ENCODE measurements at places on chromosomes 2 and 18. TPM values are rescaled to one million over a fixed set of nuclear protein-coding genes. Genes with fewer than 3 reads are reported as not detected.

ALPI gene
- not detected for total RNA-seq

NEDD4L gene
- total RNA-seq: 3.6 TPM

PRLH gene
- total RNA-seq: not detected

MC4R gene
- not detected for total RNA-seq

DNA sequence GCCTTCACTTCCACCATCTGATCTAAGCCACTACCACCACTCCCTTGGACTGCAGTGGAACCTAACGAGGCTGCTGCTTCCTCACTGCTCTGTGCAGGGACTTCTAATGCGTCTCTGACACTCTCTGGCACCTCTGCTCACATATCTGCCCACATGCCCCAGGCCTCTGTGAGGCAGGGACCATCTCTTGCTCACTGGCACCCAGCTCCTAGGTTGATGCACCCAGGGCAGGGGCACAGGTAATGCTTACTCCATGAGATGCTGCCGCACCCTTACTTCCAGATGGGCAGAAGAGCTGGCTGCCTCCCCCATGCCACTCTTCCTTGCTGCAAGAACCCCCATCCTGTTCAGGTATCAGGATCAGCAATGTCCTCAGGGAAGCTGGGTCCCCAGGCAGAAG is 294.0 kb upstream of the HS6ST1 start:
- no peak for DNase-seq

GRCh38 chr2:215171796-215172195 is 33.4 kb upstream of the ABCA12 start:
- DNase-seq: no peak

DNA sequence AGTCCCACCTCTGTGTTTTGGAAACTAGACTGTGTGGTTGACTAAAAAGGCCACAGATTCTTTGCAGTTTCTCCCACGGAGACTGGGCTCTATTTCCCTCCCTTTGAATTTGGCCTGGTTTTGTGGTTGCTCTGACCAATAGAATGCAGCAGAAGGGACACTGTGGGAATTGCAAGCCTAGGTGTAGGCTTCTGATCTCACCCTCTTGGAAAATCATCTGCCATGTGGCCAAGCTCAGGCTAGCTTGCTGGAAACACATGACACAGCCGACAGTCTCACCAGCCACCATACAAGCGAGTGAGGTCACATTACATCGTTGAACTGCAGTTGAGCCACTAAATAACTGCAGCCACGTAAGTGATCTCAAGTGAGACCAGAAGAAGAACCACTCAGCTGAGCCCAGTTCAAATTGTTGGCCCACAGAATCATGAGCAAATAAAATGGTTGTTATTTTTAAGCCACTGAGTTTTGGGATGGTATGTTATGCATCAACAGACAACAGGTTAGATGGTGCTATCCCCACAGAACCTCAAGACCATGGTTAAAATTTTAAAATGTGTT is 319.1 kb upstream of the MEX3C start:
- DNase-seq: no peak

DNA sequence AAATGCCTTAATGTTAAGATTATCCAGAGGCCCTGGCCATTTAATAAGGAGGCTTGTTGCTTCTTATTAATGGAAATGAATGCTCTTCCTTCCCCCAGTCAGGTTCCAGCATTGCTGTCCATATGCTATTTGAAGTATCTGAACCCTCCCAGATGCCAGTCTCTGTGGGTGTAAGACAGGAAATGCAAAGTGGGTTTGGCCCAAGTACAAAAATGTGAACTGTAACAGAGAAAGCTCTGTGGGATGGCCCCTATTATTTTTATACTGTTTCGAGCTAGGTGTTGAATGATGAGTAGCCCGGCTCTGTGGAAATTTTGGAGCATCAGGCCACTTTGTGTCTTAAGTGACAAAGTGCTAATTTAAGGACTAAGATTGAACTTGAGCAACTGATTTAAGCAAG is 141.0 kb downstream of the UXS1 start:
- no peak for DNase-seq

DNA sequence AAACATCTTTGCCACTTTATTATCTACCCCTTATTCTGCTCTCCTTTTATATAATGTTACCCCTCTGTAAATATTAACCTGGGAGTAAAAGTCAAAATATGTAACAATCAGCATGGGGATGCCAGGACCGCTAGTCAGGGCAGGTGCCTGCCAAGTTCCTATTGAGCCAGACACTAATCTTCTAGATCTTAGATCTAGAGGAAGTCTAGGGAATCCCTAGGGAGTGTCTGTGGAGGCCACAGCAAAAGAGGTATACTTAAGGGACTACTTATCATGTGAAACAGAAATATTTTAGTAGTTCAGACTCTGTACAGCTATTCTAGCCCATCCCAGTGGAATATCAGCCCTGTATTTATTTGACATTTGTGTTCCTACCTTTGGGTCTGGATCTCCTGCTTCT is 600.8 kb upstream of the CDH2 start:
- no peak for DNase-seq

GRCh38 chr18:36288689-36289088 is 8.8 kb upstream of the FHOD3 start:
- DNase-seq: no peak

GRCh38 chr2:65061910-65062339 is 5.7 kb downstream of the CEP68 start:
- no peak for DNase-seq

GRCh38 chr18:76428396-76429261 is 66.4 kb downstream of the ZNF516 start:
- no peak for DNase-seq

DNA sequence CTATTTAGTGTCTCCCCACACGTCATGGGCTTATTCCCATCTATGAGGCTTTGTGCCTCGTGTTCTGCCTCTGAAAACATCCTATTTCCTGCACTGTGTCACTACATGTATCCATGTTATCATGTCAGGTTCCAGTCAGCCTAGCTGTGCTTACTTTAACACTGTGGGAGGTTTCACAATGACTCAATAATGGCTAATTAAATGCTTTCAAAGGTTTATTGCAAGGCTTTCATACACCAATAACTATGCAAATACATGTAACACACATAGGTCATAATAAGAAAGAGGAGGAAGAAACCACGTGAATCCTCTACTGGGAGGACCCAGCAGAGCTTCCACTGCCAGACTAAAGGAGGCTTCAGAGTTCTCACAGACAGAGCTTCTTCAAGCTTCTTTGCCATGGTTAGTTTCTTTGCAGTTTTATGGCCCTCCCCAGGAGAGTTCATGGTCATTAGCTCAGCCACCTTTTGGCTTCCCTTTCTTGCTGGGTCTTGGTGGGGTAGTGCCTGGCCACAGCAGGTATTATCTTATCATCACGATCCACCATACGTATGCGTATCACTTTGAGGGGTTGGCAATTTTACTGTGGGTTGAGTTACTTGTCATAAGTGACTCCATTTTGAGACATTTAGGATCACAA is 5.1 kb upstream of the COLEC12 start:
- no peak for DNase-seq
